ENCODE measurements at places on chromosomes 13 and 19.

DNA sequence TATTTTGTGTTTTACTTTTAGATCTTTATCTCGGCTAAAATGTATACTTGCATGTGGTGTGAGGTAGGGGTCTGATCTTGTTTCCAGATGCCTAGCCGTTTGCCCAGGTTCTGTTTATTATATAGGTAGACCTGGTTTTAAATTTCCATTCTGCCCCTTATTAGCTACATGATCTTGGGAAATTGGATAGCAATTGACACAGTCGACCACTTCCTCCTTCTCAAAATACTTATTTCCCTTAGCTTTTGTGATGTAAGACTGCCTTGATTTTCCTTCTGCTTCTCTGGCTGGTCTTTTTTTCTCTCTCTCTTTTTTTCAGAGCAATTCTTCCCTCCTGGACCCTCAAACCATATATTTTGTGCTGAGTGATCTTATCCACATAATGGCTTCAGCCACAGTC is 3.0 kb upstream of the PGLYRP1 start:
- DNase-seq = no peak

DNA sequence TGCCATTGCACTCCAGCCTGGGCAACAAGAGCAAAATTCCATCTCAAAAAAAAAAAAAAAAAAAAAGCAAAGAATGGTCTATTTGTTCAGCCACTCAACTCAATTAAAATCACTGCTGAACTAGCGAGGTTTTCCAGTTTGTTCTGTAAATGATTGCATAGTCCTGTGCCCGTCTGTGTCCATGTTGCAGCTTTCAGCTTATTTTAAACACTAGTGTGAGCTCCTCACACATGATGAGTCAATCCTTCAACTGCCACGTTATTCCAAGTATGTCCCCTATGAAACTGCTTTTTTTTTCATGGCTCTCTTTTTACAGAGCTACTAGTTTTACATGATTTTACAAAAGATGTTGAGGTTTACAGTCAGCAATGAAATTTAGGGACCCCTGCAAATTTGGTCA is 12.2 kb downstream of the SUGP2 start:
- no peak for DNase-seq

DNA sequence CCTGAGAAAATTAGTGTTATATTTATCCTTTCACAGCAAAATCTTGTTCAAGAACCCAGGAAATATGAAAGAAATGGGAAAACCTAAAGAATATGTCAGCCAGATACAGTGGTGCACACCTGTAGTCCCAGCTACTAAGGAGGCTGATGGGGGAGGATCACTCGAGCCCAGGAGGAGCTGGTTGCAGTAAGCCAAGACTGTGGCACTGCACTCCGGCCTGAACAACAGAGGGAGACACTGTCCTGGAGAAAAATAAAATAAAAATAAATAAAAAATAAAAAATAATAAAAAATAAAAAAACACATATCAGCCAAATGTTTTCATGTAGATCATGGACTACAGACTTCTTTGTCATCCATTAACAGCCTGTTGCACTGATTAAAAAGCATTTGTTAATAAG is 244.8 kb upstream of the KLHL1 start:
- no peak for DNase-seq

GRCh38 chr13:68173111-68173510 is 943.0 kb upstream of the PCDH9 start:
- DNase-seq = no peak

DNA sequence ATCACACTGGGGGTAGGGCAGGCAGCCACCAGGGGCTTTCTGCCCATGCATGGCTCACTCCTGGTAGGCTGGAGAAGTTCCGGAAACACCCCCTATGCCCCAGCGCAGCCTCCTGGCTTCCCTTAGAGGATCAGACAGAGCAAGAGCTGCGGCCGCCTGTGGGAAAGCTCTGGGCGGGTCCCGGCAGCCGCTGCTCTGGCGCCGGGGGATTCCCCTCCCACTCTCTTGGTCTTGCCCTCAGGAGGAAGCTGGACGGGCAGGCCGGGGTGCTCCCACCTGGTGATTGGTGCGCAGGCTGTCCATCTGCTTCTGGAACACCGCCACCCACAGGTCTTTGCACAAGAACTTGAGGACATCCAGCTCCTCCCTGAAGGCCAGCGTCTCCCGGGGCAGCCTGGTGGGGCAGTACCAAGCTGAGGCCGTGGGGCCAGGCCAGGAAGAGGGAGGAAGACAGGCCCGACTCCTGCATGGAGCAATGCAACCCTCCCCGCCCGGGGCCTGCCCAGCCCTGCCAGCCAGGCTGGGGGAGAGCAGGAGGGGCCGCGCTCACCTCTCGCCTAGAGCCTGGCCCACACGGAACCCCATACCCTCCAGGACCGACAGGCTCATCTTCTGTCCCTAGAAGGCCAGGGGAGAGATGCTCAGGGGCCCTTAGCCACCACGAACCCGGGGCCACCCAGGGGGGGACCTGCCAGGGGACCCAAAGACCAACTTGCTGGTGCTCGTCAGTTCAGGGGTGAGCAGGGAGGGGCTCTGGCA is 4.0 kb upstream of the NKPD1 start:
- peak; percentile 40 for DNase-seq

Measured in stimulated activated CD4-positive, alpha-beta T cell treated with anti-CD3 and anti-CD28 coated beads, Interleukin-15, amount 100 ng/mL, for 1 hour (primary cell).